ENCODE measurements at places on chromosomes 1 and 21. TPM values are rescaled to one million over a fixed set of nuclear protein-coding genes. Genes with fewer than 3 reads are reported as not detected.

SH2D2A gene
- total RNA-seq = 257 TPM

HPCAL4 gene
- total RNA-seq = 0.50 TPM

PRDM2 gene
- total RNA-seq = 57.1 TPM

RIMS3 gene
- 3.0 TPM for total RNA-seq

LORICRIN gene
- not detected for total RNA-seq

TNFAIP8L2 gene
- 22.9 TPM for total RNA-seq

RBM15 gene
- 61.8 TPM for total RNA-seq

PTPRC gene
- 421 TPM for total RNA-seq

PUSL1 gene
- 15.9 TPM for total RNA-seq

TPR gene
- total RNA-seq = 156 TPM

NVL gene
- total RNA-seq = 39.5 TPM

RHBG gene
- not detected for total RNA-seq

OR10J5 gene
- not detected for total RNA-seq

IVL gene
- not detected for total RNA-seq

MX1 gene
- total RNA-seq = 14.2 TPM

MR1 gene
- total RNA-seq = 26.1 TPM

AMY1B gene
- total RNA-seq = not detected

MYCL gene
- not detected for total RNA-seq

DMBX1 gene
- total RNA-seq = 0.43 TPM

HHAT gene
- total RNA-seq = 1.3 TPM

CENPS gene
- total RNA-seq = 13.7 TPM

RNU1-2 gene
- 2,371 TPM for total RNA-seq

CEP170 gene
- total RNA-seq = 30.4 TPM

FOXD2 gene
- 0.19 TPM for total RNA-seq

Measured in activated T-helper 17 cell treated with anti-CD3 and anti-CD28 coated beads, Interleukin-2, amount 50 U/mL, for 72 hours (primary cell).